ENCODE measurements at places on chromosomes 7 and 10. TPM values are rescaled to one million over a fixed set of nuclear protein-coding genes. Genes with fewer than 3 reads are reported as not detected.

- no peak for DNase-seq
These were observed 22.7 kb upstream of the HHEX start for GRCh38 chr10:92667078-92667477.

DNA sequence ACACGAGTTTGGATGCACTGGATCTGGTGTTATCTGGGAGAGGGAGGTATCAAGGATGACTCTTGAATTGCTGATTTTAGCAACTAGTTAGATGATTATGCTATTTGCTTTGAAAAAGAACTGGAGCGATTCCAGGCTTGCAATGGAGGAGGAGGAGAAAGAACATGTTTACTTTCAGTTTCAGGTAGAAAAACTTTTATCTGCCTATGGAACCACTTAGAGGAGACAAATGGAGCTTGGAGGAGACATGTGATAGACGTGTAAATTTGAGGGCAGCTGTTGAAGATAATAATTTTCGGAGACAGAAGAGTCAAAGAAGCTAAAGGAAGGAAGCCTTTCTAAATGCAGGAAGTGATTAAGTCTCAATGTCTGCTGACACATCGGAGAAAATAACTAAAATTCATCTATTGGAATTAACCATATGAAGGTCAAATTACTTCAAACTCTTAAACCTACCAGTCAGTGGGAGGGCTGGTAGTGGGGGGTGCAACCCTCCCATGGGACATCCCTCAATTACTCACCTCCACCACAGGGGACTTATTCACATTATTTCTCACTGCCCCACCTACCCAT, 56.4 kb upstream of the GNAI1 start:
- no peak for DNase-seq

UCN3 gene
- polyA plus RNA-seq, result 0.40 TPM

MACC1 gene
- 9.7 TPM for polyA plus RNA-seq

DNA sequence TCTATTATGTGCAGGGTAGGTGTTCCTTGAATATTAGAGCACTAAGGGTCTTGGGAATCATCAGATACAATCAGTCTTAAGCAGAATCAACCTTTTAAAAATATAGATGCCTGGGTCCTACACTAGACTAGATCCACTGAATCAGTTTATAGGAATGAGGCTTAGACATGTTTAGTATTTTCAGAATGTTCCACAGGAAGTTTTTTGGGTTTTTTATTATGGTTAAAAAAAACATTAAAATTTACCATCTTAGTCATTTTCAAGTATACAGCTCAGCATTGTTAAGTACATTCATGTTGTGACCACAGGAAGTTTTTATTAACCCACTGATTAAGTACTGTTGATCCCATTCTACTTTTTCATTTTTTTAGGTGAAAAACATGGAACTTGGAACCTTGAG, 135.7 kb downstream of the LCOR start:
- no peak for DNase-seq

TRIM50 gene
- not detected for polyA plus RNA-seq

DNA sequence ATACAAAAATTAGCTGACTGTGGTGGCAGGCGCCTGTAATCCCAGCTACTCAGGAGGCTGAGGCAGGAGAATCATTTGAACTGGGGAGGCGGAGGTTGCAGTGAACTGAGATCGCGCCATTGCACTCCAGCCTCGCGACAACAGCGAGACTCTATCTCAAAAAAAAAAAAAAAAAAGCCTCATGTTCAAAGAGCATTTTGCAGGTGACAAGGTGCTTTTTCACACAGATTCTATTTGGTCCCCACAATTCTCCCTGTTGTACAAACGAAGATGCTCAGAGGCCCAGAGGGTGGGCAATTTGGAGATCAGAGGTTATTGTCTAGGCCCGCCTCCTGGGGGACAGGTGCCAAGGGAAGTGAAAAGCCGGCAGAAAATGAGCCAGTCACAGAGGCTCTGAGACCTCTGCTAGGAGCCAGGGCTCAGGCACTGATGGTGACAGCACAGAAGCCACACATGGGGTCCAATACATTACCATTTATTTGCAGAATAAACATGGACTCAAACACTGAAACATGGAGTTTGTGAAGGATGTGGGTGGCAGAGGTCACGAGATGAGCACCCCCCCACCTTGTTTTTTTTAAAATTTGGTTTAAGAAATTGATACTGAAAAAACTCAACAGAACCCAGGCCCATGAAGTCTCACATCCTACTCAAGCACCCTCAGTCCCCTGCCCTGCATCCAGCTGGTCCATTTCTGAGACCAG, 882 bp upstream of the GAL3ST4 start:
- DNase-seq, result no peak

Measured in left renal pelvis (tissue), 4 donors.